AG10803 (cell line): ENCODE measurements at places on chromosomes 4 and X.

GRCh38 chrX:109390556-109390955, 91.3 kb downstream of the GUCY2F start:
- DNase-seq, result no peak

DNA sequence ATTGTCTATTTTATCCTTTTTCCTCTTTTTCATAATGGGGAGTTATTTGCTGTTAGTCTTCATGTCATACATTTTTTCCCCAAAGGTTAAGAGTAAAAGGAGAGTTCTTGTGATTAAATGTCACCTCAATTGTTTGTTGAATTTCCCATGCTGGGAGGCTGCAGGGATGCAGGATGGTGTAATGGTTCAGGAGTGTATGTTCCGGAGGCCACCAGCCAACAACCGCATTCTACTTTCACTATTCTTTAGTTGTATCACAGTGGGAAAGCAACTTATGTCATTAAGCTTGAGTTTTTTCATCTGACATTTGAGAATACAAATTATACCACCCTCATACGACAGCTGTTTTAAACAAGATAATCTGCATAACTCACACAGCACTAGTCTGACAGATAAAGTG, 15.4 kb downstream of the AFP start:
- peak; percentile 26 for DNase-seq

- no peak for DNase-seq
Measured at GRCh38 chr4:4941751-4942150, 77.5 kb downstream of the CYTL1 start.

DNA sequence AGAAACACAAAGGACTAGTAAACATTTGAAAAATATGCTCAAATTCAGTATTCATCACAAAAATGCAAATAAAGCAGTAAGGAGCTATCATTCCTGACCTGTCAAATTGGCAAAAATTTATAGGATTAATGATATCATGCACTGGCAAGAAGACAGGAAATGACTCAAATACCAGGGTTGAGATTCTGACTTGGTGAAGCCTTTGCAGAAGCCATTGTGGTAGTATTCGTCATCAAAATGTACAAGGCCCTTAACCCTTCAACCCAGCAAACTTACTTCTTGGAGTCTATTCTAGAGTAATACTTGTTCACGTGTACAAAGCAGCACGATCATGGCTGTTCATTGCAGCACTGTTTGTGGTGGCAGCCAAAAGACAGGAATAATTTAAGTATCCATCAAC, 132.4 kb downstream of the ENOX2 start:
- peak; percentile 68 for DNase-seq

DNA sequence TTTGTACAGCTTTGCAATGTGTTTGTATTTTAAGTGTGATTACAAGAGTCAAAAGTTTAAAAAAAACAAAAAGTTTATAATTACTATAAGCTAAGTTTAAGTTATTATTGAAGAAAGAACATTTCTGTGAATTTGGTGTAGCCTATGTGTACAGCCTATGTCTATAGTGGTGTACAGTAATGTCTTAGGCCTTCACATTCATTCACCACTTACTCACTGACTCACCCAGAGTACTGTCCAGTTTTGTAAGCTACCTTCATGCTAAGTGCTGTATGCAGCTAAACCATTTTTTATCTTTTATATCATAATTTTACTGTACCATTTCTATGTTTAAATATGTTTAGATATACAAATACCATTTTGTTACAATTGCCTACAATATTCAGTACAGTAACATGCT, 182.3 kb downstream of the RPA4 start:
- DNase-seq, result peak; percentile 1
